ENCODE measurements at places on chromosomes 2 and 18.

GRCh38 chr2:10620481-10620880 lies 69.3 kb downstream of the NOL10 start:
- no peak for DNase-seq

DNA sequence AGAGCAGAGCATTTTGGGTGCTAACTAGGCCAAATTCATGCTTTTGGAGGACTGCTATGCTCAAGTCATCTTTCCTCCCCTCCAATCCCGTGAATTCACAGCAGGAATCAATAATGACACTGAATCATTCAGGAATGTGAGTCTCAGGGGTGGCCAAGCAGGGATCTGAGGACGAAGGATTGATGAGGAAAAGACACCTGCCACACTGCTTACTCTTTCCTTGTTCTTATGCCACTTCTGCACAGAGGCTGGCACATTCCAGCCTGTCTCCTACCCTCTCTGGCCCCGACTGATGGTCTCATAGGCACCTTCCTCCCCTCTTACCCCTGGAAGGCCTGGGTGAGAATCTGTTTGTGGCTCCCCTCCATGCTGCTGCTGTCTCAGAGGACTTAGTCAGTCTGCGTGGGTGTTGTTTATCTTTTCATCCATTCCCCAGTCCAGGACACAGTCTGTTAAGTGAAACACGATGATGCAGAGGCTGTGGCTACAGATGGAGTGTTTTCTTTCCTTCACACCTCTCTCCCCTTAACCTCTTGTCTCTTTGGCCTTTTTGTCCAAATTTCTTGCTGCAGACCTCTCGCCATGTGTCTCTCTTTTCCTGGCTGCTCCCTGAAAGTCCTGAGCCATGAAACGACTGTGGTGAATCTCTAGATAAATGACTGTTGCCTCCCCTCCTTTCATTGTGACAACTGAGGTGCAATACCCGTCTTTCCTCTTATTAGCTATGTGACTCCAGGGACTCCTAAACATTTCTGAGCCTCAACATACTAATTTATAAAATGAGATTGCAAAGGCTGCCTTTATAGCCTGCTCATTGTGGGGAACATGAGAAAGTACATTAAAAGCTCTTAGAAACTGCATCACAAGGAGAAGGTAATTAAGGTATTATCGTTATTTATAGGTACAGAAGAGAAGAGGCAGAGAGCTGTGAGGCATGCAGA lies 86.9 kb downstream of the RDH14 start:
- no peak for DNase-seq

DNA sequence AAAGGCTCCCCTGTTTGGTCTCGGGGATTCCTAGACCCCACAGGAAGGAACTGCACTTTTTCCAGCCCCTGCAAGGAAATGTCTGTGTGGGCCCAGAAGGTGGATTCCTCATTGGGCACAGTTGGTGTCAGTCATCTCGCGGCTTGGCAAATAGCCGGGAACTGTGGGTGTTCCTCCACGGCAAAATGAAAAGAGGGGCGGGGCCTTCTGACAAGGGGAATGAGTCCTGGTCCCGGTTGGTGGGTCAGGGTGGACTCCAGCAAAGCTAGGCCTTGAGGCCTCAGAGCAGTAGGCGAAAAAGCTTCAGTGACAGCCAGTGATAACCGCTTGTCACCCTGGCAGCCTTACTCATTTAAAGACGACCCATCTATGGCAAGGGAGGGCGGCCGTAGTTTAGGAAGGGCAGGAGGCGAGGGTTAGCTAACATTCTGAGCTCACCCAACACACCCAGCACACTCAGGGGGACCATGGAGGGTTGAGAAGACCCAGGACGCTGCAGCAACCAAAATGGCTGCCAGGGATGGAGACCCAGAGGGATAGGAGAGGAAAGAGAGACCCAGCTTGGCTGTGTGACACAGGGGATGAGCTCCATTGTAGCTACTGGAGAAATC lies 16.5 kb downstream of the SLC4A3 start:
- DNase-seq, result no peak

GRCh38 chr2:38690499-38691420 lies 24.8 kb downstream of the GALM start:
- no peak for DNase-seq

- no peak for DNase-seq
Observed at GRCh38 chr2:233142355-233142897, 82.3 kb downstream of the INPP5D start.

GRCh38 chr2:21535826-21536225 lies 412.1 kb downstream of the TDRD15 start:
- DNase-seq, result no peak

DNA sequence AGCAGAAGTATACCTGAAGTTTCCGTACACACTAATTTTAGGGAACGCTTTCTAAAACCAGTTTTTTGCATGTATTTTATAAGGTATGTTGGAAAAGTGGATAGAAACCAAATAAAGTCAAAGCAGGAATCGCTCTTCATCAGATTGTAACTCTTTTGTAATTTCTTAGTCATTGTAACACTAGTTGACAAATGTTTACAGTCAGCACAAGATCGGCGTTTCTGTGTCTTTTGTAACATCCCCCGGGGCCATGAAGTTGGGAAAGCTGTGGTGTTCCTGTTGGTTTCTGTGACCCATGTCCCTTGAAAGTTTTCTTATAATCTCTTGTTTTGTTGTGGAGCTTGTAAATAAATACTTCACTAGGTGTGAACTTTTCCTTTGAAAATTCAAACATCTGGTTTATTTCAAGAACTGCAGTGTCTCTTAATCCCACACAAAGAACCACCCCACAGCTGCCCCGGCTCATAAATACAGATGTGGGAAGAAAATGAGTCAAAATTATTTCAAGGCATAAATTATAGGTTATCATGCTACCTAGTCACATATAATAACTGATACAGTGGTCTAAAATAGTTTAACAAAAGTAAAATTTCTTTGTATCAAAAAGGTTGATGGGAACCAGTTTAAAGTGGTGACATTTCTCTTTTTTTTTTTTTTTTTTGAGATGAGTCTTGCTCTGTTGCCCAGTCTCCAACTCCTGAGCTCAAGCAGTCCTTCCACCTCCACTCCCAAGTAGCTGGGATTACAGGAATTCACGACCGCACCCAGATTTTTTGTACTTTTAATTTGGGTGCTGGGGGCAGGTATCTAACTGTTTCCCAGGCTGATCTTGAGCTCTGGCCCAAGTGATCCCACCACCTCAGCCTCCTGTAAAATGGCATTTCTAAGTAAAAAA lies 751 bp upstream of the NMI start:
- DNase-seq, result peak; percentile 60

DNA sequence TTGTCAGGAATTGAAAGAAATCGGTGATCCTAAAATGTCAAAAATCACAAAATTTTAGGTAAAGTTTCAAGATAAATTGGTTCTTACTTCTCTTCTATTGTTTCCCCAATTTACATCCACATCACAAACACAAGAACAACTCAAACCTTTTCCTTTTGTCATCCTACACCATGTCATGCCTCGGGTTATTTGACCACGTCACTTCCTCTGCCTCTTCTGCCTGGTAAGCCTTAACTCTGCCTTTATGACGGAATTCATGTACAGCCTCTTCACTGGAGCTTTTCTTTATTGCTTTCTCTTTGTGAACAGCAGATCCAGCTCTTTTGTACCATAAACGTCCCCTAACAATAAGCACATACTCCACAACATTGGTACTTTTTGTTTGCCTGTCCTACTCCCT lies 258.0 kb downstream of the DPP10 start:
- no peak for DNase-seq

DNA sequence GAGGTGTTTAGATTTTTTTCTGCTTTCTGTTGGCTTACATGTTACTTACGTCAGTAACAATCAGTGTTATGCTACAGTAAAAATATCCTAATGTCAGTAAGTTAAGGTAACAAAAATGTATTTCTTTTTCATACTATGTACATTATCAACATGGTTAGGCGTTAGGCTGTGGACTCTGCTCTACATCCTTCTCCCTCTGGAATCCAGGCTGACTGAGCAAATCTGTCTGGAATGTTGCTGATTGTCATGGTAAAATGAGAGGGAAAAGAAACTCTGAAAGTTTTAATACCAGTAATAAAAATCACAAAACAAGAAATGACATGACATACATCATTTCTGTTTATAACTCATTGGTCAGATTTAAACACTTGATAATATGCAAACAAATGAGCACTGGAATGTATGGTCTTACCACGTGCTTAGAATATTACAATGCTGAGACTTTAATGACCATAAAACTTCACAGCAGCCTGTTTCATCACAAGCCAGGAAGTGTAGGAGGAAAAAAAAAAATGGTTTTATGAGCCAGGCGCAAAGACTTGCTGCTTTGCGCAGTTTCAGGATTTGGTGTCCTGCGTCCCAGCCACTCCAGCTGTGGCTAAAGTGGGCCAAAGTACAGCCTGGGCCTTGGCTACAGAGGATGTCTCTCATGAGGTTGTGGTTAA lies 252.4 kb downstream of the FSIP2 start:
- DNase-seq, result no peak

- DNase-seq, result no peak
Observed at GRCh38 chr2:33673937-33674336, 74.8 kb upstream of the FAM98A start.

- no peak for DNase-seq
Observed at GRCh38 chr2:230809677-230810251, 55.0 kb upstream of the ITM2C start.

- no peak for DNase-seq
Observed at GRCh38 chr2:42331569-42332284, 29.3 kb downstream of the COX7A2L start.

DNA sequence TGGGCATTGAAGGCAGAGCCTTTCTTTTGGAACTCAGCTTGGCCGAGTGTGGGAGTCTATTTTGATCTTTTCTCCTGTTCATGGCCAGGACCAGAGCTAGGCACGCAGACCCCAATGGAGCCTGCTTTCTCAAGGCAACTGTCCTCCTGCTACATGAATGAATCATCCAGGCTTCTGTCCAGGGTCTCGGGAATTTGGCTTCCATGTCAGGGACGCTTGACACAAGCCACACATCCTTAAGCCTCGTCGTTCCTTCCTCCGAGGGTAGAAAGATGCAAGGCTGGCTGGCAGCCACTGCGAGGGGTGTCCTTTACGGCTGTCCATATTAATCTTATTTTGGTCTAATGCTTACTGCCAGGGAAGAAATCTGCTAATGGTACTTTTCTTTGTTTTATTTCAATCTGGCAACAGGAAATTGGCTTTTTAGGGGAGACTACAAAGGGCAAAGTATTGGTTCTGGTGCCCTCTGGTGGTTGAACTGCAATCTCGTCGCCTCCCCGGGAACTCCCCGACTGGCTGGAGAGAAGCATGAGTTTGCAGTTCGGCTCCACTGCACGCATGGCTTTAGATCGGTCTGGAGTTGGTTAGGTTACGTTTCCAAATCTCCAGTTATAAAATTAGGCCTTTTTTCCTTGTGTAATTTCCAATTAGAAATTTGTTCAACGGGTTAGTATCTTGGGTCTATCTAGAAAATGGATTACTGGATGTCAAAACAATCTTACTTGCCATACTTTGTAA lies 135.2 kb downstream of the ALPK2 start:
- DNase-seq, result peak; percentile 46

GRCh38 chr2:190431907-190432306 lies 23.8 kb downstream of the MFSD6 start:
- no peak for DNase-seq

GRCh38 chr18:24878289-24878688 lies 417.9 kb downstream of the HRH4 start:
- DNase-seq, result no peak

- DNase-seq, result no peak
Observed at GRCh38 chr2:168934826-168935225, 33.7 kb downstream of the G6PC2 start.

- no peak for DNase-seq
Observed at GRCh38 chr18:7048081-7048480, 69.5 kb downstream of the LAMA1 start.

- DNase-seq, result no peak
Observed at GRCh38 chr2:175842996-175843395, 159.1 kb downstream of the LNPK start.

- no peak for DNase-seq
Observed at GRCh38 chr2:84388133-84388532, 70.9 kb downstream of the SUCLG1 start.

GRCh38 chr2:234156326-234156725 lies 105.8 kb downstream of the SPP2 start:
- DNase-seq, result no peak

GRCh38 chr2:239908308-239908707 lies 116.8 kb downstream of the NDUFA10 start:
- no peak for DNase-seq

DNA sequence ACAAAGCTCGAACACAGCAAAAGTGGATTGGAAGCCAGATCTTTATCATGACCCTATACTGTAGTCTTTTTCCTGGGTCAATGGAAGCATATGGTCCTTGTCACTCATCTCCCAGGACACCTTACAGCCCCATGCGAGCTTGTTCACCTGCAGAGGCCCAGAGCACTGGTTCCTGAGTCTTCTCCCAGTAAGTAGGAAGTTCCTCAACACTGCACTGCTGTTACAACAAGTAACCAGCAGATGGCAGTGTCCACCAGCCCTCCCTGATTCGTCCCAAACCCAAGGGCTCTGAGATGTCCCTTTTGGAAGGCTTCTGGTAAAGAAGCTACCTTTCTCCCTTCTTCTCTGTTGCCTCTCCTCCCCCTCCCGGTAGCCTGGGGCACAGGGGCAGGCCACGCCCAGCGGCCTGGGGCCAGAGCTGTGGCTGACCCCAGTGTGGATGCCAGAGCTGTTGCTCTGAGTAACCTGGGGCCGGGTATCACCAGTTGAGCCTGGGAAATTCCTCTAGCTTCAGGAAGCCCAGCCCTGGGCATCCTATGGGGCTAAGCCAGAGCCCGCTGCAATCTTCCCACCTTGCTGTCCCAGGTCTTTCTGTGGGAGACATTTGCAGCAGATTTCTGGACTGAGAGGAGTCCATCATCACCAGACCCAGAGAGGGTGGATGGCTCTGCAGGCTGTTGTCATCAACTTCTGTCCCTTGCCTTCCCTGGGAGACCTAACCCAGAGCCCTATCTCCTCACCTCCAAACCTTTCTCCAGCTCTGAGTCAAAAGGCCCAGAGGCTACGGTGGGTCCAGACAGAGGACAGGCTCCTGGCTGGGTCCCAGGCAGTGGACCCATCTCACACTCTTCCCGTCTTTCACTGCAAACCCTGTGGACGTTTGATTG lies 5.3 kb upstream of the GDF7 start:
- no peak for DNase-seq
